ENCODE measurements at places on chromosomes 7 and 10.

DNA sequence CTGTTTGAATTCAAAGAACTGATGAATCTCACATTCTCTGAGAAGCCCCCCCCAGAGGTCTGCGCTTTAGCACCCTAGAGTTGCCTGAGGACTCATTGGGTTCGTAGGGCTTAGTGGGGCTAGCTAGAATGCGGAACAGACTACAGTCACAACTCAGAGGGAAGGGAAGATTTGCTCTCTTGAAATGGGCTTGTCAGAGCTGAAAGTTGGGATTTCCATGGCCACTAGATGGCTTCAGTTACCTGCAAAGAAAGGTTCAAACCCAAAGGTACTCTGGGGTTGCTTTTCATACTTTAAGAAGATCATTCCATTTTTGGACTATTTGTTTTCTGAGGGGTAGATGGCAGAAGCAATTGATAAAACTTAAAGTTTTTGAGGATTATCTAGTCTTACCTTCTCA lies 205.0 kb downstream of the BBS9 start:
- peak; percentile 12 for DNase-seq

- no peak for DNase-seq
Observed at GRCh38 chr7:35723011-35723410, 28.1 kb upstream of the HERPUD2 start.

DNA sequence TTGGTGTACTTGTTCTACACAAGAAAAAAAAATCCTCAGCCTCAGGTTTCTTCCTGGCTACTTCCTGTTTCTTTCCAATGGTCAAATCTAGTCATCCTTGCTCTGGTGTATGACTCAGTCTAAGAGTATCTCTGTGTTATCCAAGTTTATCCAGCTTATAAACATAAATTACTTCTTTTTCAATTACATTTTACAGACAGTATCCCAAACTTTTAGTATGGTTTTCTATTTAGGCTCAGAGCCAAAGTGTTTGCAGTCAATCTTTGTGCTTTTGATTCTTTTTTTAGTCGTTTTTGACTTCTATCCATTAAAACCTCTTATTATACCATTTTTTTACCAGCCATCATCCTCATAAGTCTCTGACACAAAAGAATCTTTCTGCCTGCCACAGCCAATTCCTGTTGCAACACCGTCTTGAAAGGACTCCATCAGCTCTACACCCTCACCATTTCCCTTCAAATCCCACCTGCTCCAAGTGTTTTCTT lies 294.6 kb downstream of the PTEN start:
- peak; percentile 25 for DNase-seq

- no peak for DNase-seq
Observed at GRCh38 chr7:108299251-108299973, 156.8 kb downstream of the NRCAM start.

DNA sequence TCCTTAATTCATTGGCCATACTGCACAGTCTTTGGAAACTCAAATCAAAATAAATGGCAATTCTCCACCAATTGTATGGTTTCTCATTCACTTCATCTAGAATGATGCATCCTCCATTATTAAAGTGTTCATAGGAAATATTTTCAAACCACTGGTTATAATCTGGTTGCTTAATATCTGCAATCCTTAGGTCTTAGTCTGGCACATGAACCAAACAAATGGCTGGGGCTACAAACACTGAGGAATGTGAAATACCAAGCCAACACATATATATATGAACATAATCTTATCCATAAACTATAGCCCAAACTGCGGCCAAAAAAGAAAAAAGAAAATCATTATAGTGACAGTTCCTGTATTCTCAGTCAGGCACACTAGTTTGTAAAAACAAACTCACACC lies 5.7 kb upstream of the MSS51 start:
- DNase-seq, result no peak

- DNase-seq, result no peak
Observed at GRCh38 chr7:596819-597182, 77.2 kb upstream of the PDGFA start.

- DNase-seq, result peak; percentile 74
Observed at GRCh38 chr10:14536241-14537213, 205.8 kb upstream of the FRMD4A start.

DNA sequence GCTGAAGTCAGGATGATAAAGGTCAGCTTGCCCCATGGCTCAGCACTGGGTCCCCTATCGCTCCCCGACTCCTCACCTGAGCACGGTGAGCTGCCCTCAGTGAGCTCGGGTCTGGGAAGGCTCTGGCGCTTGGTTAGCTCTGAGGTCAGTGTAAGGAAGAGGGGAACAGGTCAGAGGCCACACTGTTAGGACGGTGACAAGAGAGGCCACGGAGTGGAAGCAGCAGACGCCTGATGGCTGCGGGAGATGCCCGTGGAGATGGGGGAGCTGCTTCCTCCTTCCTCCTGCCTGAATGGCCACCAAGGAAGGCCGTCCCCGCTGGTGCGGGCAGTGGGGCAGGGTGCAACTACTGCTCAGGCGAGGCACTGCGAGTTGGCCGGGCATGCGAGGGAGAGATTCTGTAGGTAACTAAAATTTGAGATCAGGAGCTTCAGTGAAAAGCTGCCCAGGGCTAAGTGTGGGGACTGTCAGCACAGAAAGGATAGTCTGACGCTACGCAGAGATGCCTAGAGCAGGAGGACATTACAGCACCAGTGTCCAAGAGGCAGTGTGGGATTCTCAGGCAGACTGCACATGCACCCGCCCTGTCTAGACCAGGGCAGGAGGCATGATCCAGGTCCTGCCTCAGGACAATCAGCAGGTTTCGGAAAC lies 231.3 kb upstream of the GRB10 start:
- DNase-seq, result no peak
